ENCODE measurements at places on chromosomes 5 and 9.

GRCh38 chr5:4571248-4571948 is 568.7 kb upstream of the ADAMTS16 start:
- DNase-seq: no peak

DNA sequence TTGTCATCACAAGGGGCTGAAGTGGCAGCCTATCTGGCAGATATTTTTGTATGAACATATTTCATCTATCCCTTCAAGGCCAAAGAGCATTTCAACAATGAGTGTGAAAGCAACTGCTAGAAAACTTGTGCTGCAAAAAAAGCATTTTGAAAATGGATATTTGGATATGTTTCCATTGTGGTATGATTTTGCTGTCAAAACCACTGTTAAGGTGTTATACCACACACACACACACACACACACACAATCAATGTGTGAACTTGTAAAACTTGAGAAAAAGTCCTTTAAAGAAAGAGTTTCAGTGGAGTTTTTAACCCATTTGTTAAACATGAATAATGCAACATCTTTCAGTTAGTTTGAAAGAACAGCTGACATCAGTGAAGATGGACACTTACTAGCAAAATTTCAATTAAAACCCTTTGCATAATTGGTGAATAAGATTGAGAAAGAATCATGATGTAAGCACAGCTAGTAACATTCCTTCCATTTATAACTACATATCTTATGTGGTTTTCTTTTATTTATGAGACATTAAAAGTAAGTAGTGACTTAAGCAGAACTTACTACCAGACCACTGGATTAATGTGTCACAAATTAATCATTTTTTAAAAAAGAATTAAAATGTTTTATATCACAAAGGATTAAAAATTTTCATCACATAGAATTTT is 182.6 kb upstream of the GNA14 start:
- DNase-seq: no peak

- no peak for DNase-seq
Observed at GRCh38 chr5:39073767-39074016, 507 bp downstream of the RICTOR start.

DNA sequence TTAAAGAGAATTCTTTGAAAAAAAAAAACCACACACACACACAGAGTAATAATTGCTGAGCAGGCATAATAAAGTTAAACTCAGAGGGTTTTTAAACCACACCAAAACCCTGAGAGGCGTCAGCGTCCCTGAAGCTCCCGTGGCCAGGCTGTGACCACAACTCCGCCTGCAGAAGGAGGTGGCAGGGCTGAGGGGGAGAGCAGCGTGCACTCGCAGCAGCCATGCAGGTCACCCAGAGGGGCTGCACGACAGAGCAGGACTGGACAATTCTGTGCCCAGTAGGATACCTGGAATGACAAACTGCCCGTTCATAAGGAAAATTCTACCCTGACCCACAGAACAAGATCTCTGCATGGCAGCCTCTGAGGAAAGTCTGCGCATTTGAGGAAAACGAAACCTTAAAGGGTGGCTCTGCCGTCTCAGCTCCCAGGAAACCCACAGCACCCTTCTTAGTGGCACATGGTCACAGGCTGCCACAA is 44.0 kb downstream of the ROR2 start:
- peak; percentile 16 for DNase-seq

GRCh38 chr9:112755016-112755427 is 4.5 kb downstream of the SNX30 start:
- no peak for DNase-seq

GRCh38 chr5:68070591-68071281 is 144.8 kb upstream of the PIK3R1 start:
- no peak for DNase-seq

- no peak for DNase-seq
Observed at GRCh38 chr9:127574072-127574993, 37.7 kb upstream of the STXBP1 start.

GRCh38 chr5:37557734-37558293 is 178.7 kb downstream of the WDR70 start:
- no peak for DNase-seq

DNA sequence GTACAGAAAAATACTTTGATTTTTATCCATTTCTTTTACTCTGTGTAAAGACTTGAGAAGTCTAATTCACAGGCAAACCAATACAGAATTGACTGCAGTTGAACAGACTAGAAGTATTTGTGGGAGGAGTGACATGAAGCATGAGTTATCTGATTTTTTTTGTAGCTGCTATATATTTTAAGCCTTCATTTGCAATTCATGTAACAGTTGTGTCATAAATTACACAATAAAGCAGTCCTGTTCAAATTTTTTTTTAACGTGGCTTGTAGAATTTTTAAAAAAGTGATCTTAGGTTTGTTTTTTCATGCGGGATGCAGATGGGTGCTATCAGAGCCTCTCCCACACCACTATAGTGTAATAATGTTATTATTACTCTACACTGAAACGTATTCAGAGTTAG is 2.9 kb upstream of the MAML1 start:
- DNase-seq: no peak

DNA sequence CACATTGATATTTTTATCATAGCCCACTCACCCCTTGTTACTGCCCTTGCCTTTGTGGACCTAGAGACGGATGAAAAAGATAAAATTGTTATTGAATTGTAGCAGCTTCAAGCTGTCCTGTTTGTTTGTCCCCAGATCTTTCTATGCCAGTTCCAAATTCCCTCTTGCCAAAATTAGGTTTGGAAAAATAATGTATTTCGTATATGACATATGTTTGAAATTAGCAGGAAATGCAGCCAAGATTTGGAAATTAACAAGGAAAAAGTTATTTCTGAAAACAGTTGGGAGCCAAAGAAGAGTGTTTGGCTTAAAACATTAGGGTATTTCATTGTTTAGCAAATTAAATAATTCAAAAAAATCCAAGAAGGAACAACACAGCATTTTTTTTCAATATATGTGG is 33.5 kb downstream of the SPATA31D1 start:
- DNase-seq: no peak

- no peak for DNase-seq
Observed at GRCh38 chr5:100232736-100233135, 302.4 kb upstream of the FAM174A start.

- no peak for DNase-seq
Observed at GRCh38 chr5:43631182-43631910, 28.4 kb downstream of the NNT start.

GRCh38 chr5:14185326-14186058 is 42.4 kb downstream of the TRIO start:
- no peak for DNase-seq

DNA sequence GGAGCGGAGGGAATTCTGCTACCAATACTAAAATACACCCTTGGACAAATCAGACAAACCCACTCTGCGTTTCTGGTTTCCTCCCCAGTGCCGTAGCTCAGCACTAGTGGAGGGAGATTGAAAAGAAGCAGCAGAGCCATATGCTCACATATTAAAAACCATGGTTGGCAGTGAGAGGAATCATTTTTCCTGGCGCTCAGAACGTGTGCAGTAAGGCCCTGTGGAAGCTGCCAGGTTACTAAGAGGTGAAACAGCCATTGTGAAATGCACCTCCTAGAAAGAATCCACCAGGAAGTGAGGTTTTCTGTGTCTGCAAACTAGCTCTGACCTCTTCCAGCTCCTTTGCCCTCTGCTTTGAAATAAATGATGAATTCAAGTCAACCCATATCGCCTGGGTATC is 177.2 kb downstream of the ERCC6L2 start:
- no peak for DNase-seq

DNA sequence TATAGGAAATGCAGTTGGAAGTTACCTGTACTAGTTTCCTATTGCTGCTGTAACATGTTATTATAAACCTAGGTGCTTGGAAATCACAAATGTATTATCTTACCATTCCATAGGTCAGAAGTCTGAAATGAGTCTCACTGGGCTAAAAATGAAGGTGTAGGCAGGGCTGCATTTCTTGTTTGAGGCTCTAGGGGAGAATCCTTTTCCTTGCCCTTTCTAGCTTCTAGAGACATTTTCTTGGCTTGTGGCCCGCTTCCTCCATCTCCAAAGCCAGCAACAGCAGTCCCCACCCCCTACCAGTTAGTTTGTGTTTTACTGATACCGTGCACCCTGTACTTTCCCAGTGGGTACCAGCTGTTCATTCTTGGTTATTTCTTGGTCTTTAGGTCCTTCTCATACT is 153.3 kb downstream of the SLF1 start:
- DNase-seq: no peak

GRCh38 chr9:112069318-112070169 is 105.6 kb downstream of the SUSD1 start:
- DNase-seq: no peak
